Mucosa of descending colon (tissue), 3 donors: ENCODE measurements at places on chromosomes 5 and 9. TPM values are rescaled to one million over a fixed set of nuclear protein-coding genes. Genes with fewer than 3 reads are reported as not detected.

- no peak for DNase-seq
Measured at GRCh38 chr5:102773133-102773532, 18.0 kb downstream of the PAM start.

GRCh38 chr9:123370526-123371227 is 14.7 kb downstream of the CRB2 start:
- no peak for DNase-seq

DNA sequence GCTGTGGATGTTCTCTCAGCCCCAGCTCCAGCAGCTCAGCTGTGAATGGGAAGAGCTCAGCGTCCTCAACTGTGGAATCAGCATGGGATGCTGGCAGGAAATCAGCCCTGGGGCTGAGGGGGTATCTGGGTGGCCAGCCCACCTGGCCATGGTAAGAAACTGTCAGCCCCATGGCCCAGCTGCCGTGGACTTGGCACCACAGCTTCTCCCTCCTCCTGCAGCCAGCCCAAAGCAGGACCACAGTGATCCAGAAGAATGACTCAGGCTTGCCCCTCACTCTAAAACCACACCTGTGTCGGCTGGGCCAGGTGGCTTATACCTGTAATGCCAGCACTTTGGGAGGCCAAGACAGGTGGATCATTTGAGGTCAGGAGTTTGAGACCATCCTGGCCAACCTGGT is 48.0 kb downstream of the SAR1B start:
- DNase-seq: peak; percentile 14

DNA sequence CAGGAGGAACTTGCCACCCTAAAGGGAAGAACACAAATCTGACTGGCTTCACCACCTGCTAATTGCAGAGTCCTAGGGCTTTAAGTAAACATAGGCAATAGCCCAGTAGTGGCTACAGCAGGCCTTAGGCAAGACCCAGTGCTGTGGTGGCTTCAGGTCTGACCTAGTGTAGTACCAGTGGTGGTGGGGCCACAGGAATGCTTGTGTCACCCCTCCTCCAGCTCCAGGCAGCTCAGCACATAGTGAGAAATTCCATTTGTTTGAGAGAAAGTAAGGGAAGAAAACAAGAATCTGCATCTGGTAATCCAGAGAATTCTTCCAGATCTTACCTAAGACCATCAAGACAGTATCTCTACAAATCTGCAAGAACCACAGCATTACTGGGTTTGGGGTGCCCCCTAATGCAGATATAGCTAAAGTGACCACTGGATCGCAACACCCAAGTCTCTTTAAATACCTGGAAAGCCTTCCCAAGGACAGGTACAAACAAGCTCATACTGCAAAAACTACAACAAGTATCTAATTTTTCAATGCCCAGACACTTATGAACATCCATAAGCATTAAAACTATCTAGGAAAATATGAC is 102.6 kb upstream of the TRPM3 start:
- DNase-seq: no peak

- no peak for DNase-seq
Measured at GRCh38 chr5:139199321-139199720, 1.2 kb upstream of the SIL1 start.

DNA sequence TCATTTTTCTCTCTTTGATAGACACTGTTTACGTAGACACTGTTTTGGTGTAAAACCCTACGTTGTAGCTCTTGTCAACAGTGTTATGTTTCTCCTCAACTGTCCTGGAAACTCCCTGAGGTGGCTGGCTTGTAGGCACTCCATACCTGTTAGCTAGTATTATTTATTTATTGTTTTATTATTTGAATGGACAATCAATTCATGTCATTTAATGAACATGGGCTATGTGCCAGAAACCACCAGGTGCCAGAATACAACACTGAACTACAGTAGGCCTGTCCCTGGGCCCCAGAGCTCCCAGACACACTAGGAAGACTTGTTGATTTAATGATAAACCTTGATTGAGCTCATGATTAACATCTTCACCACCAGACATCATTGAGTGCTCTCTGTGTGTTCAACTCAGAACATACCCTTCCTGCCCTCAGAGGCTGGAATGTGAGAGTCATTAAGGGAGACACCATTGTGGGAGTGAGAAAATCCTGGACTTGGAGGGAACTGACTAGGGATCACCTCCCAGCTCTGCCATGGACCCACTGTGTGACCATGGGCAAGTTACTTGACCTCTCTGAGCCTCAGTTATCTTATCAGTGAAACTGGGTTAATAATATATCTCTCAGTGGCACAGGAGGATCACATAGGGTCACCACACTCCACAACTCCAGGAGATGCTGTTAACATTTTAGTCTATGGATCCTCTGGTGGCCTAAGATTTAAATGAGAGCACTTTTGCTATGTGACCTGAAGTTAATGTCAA is 19.2 kb downstream of the IRF1 start:
- DNase-seq: no peak

Gene GRXCR2
- total RNA-seq: not detected

Gene ZNG1A
- 25.2 TPM for total RNA-seq

Gene ACTL7A
- not detected for total RNA-seq

Gene COL27A1
- total RNA-seq: 4.0 TPM

Gene NOTCH1
- total RNA-seq: 72.6 TPM
